H1 (cell line): ENCODE measurements at places on chromosomes 1 and 21. TPM values are rescaled to one million over a fixed set of nuclear protein-coding genes. Genes with fewer than 3 reads are reported as not detected.

DNA sequence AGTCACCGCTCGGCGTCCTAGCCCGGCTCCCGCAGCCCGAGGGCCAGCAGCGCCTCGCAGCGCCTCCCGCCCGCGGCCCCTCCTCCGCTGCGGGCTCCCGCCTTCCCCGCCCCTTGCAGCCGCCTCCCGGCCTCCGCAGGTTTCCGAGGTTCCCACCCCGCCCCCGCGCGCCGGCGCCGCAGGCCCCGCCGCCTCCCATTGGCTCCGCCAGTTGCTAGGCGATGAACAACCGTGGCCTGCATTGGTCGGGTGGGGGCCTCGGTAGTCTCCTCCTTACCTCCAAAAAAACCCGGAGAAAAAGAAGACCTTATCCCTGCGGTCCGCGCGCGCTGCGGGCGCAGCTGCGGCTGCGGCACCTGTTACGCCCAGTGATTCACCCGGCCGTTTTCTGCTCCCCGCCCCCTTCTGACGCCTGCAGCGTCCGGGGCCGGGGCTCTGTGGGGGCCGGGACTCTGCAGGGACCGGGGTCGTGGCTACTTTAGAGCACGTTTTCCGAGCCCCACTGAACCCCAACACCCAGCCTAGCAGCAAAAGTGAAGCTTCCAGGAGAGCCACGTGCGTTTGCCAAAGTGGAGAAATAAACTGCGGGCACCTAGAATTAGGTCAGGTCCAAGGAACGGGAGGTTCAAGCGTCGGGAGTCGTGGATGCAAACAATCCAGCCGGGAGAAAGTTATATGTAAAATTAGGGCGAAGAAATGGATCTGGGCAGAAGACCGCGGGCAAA lies at the start of gene SSX2IP:
TSS of gene SSX2IP (minus strand) at position 65 of the 725 bp plus-strand sequence. CDS start 19,242 bp downstream, outside the sequence.
- H3K4me1 ChIP-seq = peaks cover 2% of the 10 kb centered on the region; the same call in 1 of the 2 replicates
- no peaks in the 10 kb centered on the region for H3K36me3 ChIP-seq
- H3K4me3 ChIP-seq = peak within 1 kb of the TSS; percentile 89
- peak within 1 kb of the TSS; percentile 81 for H3K27ac ChIP-seq

- 0 out of 2 replicates have a peak, but pooled peaks cover 2% of the 10 kb centered on the region for H3K36me3 ChIP-seq
- no peaks in the 10 kb centered on the region for H3K27me3 ChIP-seq
- no peak for DNase-seq
- H3K27ac ChIP-seq = no peak overlapping the region
Measured at GRCh38 chr1:89833183-89834082, 12.6 kb downstream of the LRRC8D start.

DNA sequence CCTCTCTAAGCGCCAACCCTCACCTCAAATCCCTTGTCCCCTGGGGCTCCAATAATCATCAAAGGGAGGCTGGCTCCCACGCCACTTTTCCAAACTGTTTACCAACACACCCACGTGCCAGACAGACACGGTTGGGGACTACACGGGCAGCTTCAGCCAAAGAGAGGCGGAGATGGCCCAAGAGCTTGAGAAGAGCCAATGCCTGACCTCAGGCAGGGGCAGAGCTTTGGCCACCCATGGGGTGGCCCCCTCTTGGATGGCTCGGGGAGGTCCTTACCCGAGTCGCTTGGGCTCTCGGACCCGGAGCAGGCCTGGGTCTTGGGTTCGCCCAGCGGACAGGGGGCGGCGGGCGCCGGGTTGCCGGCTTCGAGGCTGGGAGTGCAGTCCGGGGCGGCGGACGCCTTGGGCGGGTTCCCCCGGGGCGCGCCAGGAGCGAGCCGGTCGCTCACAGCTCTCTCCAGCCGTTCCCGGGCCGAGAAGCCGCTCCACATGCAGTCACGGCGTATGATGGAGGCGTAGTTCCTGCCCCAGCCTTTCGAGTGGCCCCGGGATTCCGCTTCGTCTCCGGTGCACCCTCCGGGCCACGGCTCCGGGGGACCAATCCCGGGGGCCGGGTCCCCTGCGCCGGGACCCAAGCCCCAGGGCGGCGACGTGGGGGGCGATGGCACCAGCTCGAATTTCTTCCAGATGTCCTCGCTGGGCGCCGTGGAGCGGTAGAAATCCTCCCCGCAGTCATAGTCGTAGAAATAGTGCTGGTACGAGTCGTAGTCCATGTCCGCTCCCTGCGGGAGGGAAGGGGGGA lies 854 bp downstream of the MYCL start:
- H3K27me3 ChIP-seq = peaks cover 9% of the 10 kb centered on the region; the same call in 1 of the 2 replicates
- no peak overlapping the region for H3K27ac ChIP-seq
- peaks cover 33% of the 10 kb centered on the region for H3K4me1 ChIP-seq
- DNase-seq = peak; percentile 67

DNA sequence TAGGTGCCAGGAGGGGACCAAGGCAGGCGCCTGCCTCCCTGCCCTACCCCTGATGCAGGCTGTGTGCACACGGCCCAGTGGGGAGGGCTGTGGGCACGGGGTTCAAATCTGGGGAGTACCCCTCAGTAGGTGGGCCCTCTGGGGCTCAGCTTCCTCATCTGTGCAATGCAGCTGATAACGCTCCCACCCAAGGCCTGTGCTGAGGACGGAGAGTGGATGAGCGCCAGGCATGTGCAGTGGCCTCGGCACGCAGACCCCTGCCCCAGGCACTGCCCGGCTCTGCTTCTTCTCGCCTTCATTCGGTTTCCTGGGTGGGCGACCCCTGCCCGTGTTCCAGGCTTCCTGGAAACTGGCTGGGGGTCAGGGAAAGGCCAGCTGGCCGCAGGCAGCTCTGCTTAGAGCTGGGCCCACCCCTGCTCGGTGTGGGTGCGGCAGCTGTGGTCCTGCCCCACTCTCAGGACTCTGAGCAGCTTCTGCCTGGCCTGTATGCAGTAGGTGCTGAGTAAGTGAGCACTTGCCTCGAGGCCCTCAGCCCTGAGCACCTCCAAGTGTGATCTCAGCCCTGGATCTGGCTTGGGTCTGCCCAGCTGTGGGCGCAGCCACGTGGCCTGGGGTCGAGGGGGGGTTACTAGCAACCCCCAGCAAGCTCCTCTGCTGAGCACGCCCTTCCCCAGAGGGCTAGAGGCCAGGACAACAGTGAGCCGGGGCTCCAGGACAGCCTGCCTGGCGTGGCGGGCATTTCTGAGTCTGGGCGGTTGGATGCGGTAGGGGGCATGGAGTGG lies 11.9 kb upstream of the TNFRSF14 start:
- peaks cover 21% of the 10 kb centered on the region for H3K27me3 ChIP-seq
- no peak for DNase-seq
- no peak overlapping the region for H3K4me3 ChIP-seq
- no peaks in the 10 kb centered on the region for H3K36me3 ChIP-seq
- H3K27ac ChIP-seq = no peak overlapping the region

DNA sequence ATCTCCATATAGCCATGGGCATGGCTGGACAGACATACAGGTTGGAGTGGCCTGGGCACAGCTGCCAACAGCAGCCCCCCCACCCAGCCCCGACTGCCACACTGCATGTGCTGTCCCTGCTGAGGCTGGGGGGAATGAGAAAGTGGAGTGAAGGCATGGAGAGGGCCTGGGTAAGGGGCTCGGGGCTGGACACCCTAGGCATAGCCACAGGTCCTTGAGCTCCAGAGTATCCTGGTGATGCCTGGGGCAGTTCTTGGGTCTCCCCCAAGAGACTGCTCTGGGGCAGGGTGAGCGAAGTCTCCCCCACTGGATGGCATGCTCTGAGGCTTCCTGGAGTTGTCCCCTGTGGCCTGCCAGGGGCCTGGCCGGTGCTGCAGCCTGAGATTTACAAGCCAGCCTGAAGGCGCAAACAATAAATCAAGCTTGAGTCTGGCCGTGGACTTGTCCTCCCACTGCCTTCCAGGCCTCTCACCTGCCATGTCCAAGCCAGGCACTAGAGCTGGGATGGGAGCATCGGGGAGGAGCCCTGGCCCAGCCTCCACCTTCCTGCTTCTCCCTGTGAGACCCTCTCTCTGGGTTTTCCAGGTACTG lies 53.6 kb downstream of the FOXO6 start:
- H3K27ac ChIP-seq = no peak overlapping the region
- no peaks in the 10 kb centered on the region for H3K36me3 ChIP-seq
- no peak for DNase-seq
- H3K4me3 ChIP-seq = no peak overlapping the region

- H3K36me3 ChIP-seq = no peaks in the 10 kb centered on the region
- no peaks in the 10 kb centered on the region for H3K27me3 ChIP-seq
- H3K4me1 ChIP-seq = peaks cover 2% of the 10 kb centered on the region; the same call in 1 of the 2 replicates
- H3K4me3 ChIP-seq = peak within 1 kb of the TSS; percentile 96
- DNase-seq = peak; percentile 98
Measured at GRCh38 chr1:160261893-160262794, at the start of gene DCAF8. TSS of gene DCAF8 (minus strand) at chr1:160262549. CDS start at chr1:160244008, 18,541 bp downstream.

GRCh38 chr1:115865704-115866380 lies 24.9 kb upstream of the NHLH2 start:
- DNase-seq = no peak
- no peak overlapping the region for H3K27ac ChIP-seq
- no peaks in the 10 kb centered on the region for H3K36me3 ChIP-seq
- H3K4me1 ChIP-seq = no peaks in the 10 kb centered on the region
- H3K4me3 ChIP-seq = no peak overlapping the region

GRCh38 chr1:204286315-204286714 lies 72.5 kb upstream of the GOLT1A start:
- H3K27me3 ChIP-seq = no peaks in the 10 kb centered on the region
- peaks cover 13% of the 10 kb centered on the region for H3K4me1 ChIP-seq
- H3K27ac ChIP-seq = no peak overlapping the region
- DNase-seq = no peak

GRCh38 chr1:212315907-212316306 lies 30.7 kb downstream of the PPP2R5A start:
- no peak overlapping the region for H3K27ac ChIP-seq
- no peak for DNase-seq
- no peak overlapping the region for H3K4me3 ChIP-seq

DNA sequence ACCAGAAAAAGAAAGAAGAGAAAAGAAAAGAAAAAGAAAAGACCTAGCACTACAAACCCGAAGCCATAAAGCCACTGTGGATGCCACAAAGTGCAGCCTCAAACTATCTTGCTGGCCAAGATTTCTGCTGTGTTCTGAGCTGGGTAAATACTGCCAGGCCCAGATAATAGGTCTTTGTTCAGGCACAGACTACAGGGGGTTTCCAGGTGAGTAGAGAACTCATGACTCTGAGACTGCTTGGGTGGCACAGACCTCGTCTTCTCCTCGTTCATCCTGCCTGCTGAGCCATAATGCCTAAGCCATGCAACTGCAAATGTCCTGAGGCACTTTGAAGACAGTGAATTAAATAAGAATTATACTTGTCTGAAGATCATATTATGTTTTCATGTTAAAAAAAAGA lies 651.8 kb downstream of the LMO4 start:
- no peak overlapping the region for H3K27ac ChIP-seq
- no peak overlapping the region for H3K4me3 ChIP-seq
- H3K27me3 ChIP-seq = peaks cover 2% of the 10 kb centered on the region
- no peak for DNase-seq

DNA sequence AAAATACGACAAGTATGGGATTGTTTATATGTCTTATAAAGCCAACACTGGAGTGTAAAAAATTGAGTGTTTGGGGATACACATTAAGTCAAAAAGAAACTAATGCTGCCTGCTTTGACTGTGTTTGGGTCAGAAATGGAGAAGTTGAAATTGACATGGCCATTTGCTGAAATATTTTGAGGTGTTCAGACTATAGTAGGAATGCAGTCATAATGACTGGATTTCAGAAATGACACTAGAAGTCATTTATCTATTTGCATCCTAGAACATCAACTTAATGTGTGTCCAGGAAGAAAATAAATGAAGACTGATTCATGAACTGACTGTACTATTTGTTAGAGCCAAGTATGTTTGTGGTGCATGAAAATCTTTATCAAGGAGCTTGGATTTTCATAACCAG lies 28.4 kb downstream of the RASAL2 start:
- no peak overlapping the region for H3K4me3 ChIP-seq
- no peaks in the 10 kb centered on the region for H3K36me3 ChIP-seq
- H3K27me3 ChIP-seq = no peaks in the 10 kb centered on the region
- DNase-seq = no peak
- 0 out of 2 replicates have a peak, but pooled peaks cover 3% of the 10 kb centered on the region for H3K4me1 ChIP-seq
- no peak overlapping the region for H3K27ac ChIP-seq

- peaks cover 21% of the 10 kb centered on the region for H3K4me1 ChIP-seq
- DNase-seq = no peak
- H3K4me3 ChIP-seq = peak overlapping the region; percentile 54
- H3K36me3 ChIP-seq = peaks cover 15% of the 10 kb centered on the region
- peak overlapping the region; percentile 81 for H3K27ac ChIP-seq
Measured at GRCh38 chr1:87334351-87335174, 5.9 kb downstream of the LMO4 start.

GRCh38 chr1:33842348-33842747 lies 21.5 kb upstream of the HMGB4 start:
- H3K4me3 ChIP-seq = no peak overlapping the region
- H3K27me3 ChIP-seq = no peaks in the 10 kb centered on the region
- DNase-seq = no peak
- H3K4me1 ChIP-seq = no peaks in the 10 kb centered on the region

- peak overlapping the region; percentile 36 for H3K4me3 ChIP-seq
- peaks cover 6% of the 10 kb centered on the region; the same call in 1 of the 2 replicates for H3K36me3 ChIP-seq
- H3K4me1 ChIP-seq = peaks cover 4% of the 10 kb centered on the region; the same call in 1 of the 2 replicates
- H3K27ac ChIP-seq = no peak overlapping the region
Measured at GRCh38 chr1:151131701-151132334, 14.6 kb downstream of the SEMA6C start.

- DNase-seq = no peak
- H3K27me3 ChIP-seq = no peaks in the 10 kb centered on the region
- H3K4me3 ChIP-seq = no peak overlapping the region
- no peaks in the 10 kb centered on the region for H3K4me1 ChIP-seq
- no peak overlapping the region for H3K27ac ChIP-seq
Measured at GRCh38 chr1:160664573-160665051, 17.8 kb upstream of the SLAMF1 start.

CELA3A gene
- not detected in 2 replicates for total RNA-seq

FAM151A gene
- not detected in 2 replicates for total RNA-seq

BGLAP gene
- total RNA-seq = 0.78 and 1.2 TPM in 2 replicates

S100A5 gene
- total RNA-seq = not detected in 2 replicates

TFF2 gene
- total RNA-seq = not detected in 2 replicates

CRABP2 gene
- 119 TPM in 2 replicates for total RNA-seq
